CD4-positive, alpha-beta T cell treated with Interleukin-2 at 100 ng/mL for 4 hours (primary cell): ENCODE measurements at places on chromosomes 12 and 14.
A peak's percentile ranks its signal among the peaks of the same experiment; 100 is the strongest.

DNA sequence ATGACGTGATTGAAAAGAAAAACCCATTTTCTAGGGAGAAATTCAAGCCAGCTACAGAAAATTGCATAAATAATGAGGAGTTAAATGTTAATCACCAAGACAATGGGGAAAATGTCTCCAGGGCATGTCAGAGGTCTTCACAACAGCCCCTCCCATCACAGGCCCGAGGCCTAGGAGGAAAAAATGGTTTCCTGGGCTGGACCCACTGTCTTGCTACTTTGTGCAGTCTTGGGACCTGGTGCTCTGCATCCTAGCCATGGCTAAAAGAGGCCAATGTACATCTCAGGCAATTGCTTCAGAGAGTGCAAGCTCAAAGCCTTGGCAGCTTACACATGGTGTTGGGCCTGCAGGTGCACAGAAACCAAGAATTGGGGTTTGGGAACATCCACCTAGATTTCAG is 65.3 kb downstream of the TUNAR start:
- no peak for DNase-seq

DNA sequence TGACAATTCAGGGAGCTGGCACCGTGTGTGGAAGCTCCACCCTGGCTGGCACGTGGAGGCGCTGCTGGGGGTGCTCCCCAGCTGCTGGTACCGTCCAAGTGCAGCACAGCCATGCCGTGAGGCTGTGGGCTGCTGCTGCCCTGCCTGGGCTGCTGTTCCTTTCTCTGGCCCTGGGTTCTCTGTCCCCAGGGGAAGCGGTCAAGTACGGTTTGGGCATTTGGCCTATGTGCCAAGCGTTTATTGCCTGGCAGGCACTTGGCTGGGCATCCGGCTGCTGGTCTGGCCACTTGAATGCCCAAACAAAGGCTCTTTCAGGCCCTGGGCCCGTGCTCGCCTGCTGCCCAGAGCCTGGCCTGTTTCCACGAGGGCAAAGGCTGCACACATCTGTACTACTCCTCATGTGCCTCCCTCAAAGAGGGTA is 39.6 kb downstream of the RHOF start:
- DNase-seq = no peak

DNA sequence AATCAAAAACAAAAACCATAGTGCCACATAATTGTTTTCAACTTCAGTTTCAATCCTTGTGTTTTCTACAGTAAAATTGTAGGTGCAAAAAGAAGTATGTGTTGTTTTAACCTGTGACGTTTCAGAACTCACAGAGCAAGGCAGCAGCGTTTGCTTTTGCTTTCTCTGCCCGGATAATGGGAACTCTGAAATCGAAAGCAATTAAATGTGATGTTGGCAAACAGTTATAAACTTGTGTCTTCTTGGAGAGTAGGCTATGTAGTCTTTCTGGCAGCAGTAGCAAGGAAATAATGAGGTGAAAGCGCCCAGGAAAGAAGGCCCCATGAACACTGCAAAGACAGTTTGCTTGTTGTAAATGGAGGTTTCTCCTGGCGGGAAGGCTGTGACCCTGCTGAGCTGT is 39.1 kb downstream of the FNTB start:
- DNase-seq = no peak

DNA sequence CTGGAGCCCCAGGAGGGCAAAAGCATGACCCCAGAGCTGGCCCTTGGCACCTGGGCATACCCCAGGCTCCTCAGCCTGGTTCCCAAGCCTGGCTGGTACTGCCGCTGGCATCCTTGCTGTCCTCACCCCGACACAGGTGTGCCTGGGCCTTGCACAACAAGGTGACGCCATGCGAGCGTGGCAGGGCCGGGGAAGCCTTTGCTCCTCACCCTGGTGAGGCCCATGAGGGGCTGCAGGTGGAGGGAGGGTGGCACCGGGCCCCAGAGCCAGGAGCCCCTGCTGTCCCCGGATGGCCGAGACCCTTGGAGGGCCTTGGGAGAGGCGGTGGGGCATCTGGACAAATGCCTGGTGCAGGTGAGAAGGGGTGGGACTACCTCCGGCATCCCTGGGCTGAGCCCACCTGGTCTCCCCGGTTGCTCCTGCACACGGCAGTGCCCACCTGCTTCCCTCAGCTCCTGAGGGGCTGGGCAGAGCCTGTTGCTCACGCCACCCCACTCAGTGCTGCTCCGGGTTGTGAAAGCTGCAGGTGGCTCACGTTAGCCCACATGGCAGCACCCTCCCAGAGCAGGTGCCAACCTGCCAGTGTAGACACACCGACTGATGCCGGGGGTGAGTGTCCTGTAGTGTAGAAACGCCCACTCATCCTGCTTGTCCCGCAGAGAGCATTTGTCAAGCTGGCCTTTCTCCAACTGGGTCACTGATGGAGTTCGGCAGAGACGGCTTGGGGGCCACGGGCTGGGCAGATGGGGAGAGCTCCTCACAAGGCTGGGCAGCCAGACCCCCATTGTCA is 24.6 kb upstream of the KIF26A start:
- no peak for DNase-seq

DNA sequence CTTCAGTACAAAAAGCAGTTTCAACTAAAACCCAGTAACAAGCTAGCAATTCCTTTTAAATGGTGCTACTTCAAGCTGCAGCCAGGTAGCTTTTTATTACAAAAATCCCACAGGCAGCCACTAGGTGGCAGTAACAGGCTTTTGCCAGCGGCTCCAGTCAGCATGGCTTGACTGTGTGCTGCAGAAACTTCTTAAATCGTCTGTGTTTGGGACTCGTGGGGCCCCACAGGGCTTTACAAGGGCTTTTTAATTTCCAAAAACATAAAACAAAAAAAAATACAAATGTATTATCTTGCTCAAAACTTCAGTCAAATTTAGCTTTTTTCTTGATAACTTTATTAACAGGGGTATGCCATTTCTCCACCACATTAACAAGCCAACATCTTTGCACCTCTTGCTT is 3.6 kb upstream of the CLEC4E start:
- DNase-seq = peak; percentile 80

GRCh38 chr12:94498073-94498472 is 38.4 kb upstream of the CEP83 start:
- DNase-seq = no peak

- no peak for DNase-seq
Observed at GRCh38 chr12:91138337-91138920, 27.1 kb upstream of the LUM start.

GRCh38 chr14:95339301-95339865 is 19.7 kb upstream of the CLMN start:
- DNase-seq = no peak

DNA sequence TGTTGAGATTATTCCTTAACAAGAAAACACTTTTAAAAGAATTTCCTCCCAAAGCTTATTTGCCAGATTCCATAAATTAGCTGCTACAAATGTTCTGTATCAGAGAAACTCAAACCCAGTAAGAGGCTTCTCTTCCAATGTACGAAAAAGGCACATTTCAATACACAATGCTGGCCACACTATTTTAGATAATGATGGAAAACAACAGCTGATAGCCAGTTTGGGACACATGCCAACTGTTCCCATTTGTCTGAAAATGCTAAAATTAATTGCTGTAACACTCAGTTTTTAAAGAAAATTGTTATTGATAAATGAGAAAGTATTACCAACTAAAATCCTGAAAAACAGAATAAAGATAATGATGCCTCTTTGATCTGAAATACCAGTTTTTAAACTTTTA is 4.4 kb downstream of the CFL2 start:
- DNase-seq = no peak

GRCh38 chr12:15823360-15824128 is 34.4 kb upstream of the EPS8 start:
- no peak for DNase-seq

DNA sequence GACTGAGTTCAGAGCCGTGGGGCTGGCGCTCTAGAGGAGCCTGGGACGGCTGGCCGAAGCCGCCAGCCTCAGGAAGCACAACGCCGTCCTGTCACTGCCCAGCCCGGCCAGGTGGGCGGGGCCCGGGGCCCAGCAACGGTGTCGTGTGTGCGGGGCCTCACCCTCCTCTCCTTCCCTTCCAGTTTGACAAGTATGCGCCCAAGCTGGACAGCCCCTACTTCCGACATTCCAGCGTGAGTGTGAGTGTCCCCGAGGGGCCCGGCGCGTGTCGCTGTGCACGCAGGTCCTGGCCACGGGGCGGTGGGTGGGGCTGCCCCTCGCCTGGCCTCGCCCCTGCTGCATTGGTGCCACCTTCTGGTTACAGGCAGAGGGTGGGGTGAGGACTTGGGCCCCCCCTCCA is 38.3 kb downstream of the LRCOL1 start:
- DNase-seq = no peak

- no peak for DNase-seq
Observed at GRCh38 chr14:54332490-54332889, 64.3 kb upstream of the CDKN3 start.

- no peak for DNase-seq
Observed at GRCh38 chr12:101491329-101491728, 16.2 kb downstream of the SPIC start.

DNA sequence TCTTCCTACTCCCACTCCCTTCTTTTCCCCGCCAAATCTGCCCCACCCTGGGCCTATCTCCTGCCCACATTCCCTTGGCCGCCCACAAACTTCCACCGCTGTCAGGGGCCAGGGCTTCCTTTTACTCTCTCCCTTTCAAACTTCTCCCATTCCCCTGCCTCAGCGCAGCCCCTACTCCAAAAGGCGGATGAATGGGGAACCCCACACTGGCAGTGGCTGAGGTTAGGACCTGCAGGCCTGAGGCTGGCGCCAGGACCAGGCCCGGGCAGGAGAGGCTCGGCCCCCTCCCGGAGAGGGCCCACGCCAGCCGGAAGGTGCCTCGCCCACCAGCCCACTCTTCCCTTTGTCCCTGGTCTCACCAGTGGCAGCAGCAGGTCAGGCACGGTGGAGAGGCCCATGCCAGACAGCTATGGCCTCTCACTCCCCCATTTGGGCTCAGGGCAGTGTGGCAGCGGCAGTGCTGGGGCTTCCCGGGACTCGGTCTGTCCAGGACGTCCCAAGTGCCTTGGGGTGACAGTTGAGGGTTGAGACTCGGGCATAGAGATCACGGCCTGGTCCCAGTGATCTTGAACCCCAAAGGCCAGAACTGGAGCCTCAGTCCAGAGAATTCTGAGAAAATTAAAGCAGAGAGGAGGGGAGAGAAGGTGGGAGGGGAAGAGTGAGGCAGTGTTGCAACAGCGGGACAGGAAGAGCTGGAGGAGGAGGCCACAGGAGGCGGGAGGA is at the start of gene TNFRSF1A:
Gene TNFRSF1A (minus strand): TSS at position 660 of the 723 bp plus-strand sequence. CDS start 262 bp downstream, at position 398.
- DNase-seq = peak; percentile 49

DNA sequence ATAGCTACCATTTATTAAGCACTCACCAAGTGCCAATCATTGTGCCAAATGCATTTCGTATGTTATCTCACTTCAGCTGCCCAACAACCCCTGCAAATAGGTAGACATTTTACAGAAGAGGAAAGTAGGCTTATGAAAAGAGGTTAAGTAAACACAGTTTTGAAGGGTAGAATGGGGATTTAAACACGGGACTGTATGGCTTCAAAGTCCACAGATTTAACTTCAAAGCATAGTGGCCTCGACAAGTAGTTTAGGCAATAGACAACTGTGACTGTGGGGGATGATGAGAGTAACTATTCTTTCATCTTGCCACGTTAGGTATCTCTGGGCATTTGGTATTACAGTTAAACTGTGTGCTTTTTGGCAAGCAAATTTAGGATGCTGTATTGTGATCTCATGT is 266.8 kb upstream of the SRRM4 start:
- DNase-seq = no peak

- peak; percentile 63 for DNase-seq
Observed at GRCh38 chr12:122646517-122647217, 56.5 kb downstream of the HCAR2 start.

GRCh38 chr12:76255692-76256091 is 92.5 kb downstream of the BBS10 start:
- no peak for DNase-seq

DNA sequence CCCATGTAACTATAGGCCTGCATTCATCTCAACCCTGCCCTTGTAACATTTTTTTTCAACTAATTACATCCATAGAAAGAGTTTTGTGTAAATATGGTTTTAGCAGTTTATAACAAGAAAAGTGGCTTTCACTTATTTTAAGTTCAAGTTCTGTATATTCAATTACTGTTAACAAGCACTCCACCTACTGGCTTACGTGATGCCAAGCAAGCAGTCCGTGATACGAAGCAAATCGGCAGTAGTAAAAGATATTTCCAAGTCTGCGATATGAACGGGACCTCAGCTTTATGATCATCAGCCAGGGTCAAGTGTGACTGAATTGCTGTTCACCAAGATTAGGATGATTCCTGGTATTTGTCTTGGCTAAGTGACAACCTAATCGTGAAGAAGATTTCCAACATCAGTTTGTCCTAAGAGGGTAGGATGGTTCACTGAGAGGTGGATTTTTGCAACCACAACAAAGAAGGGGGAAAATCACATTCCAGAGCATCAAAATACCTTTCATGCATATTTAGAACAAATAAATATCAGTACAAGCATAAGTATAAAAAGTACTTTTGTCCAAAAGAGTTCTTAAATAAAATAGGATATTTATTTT is 456.2 kb downstream of the FOXG1 start:
- no peak for DNase-seq

GRCh38 chr12:55043542-55043941 is 23.8 kb downstream of the NEUROD4 start:
- DNase-seq = no peak

DNA sequence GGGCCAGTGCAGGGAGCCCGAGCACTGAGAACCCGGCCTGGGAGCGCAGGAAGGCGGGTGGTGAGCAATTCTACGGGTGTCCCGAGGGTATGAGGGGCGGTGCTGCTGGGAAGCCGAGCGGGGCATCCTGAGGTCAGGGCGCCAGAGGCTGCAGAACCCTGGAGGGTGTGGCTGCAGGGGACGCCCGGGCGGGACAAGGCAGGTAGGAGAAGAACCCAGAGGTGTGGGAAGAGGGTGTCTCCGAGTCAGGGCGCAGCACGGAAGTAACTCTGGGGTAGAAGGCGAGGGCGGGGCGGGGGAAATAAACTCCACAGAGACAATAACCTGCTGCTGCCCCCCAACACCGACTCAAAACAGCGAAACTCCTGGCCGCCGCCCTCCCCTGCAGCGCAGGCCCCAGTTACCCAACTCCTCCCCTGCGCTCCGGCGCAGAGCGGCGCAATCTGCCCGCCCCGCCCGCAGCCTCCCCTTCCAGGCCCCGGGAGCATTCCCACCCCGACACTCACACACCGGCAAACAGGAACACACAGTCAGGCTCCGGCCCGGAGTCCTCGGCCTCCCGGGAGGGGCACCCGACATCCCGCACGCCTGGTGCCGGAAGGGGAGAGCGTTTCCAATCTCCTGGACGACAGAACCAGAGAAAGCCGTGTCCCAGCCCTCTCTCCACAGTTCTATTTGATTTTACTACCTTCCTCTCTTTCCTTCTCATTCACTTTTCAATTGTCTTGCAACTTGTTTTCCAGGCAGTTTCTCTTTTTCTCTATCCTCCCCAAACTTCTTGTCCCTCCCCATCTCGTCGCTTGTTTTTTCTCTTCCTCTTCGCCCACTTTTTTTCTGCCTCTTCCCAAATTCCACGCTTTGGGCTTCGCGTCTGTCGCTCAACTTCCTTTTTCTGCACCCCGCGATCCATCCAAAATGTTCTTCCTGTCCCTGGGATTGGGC is 2.4 kb downstream of the HRK start:
- no peak for DNase-seq

GRCh38 chr14:80584744-80585505 is 356.6 kb downstream of the CEP128 start:
- no peak for DNase-seq

GRCh38 chr12:82517808-82518207 is 159.5 kb downstream of the METTL25 start:
- no peak for DNase-seq
